Body of pancreas (tissue), 4 donors: ENCODE measurements at places on chromosomes 1 and 21. TPM values are rescaled to one million over a fixed set of nuclear protein-coding genes. Genes with fewer than 3 reads are reported as not detected.
A peak's percentile ranks its signal among the peaks of the same experiment; 100 is the strongest.

The PARP1 gene
- 56.3 TPM for total RNA-seq

The CYP4A11 gene
- not detected for total RNA-seq

The IQGAP3 gene
- total RNA-seq = 0.52 TPM

The GPR3 gene
- total RNA-seq = not detected

The PDC gene
- not detected for total RNA-seq

The OR2W3 gene
- not detected for total RNA-seq

The RHEX gene
- total RNA-seq = not detected

The CELA3A gene
- 37,316 TPM for total RNA-seq

The FAM151A gene
- total RNA-seq = not detected

DNA sequence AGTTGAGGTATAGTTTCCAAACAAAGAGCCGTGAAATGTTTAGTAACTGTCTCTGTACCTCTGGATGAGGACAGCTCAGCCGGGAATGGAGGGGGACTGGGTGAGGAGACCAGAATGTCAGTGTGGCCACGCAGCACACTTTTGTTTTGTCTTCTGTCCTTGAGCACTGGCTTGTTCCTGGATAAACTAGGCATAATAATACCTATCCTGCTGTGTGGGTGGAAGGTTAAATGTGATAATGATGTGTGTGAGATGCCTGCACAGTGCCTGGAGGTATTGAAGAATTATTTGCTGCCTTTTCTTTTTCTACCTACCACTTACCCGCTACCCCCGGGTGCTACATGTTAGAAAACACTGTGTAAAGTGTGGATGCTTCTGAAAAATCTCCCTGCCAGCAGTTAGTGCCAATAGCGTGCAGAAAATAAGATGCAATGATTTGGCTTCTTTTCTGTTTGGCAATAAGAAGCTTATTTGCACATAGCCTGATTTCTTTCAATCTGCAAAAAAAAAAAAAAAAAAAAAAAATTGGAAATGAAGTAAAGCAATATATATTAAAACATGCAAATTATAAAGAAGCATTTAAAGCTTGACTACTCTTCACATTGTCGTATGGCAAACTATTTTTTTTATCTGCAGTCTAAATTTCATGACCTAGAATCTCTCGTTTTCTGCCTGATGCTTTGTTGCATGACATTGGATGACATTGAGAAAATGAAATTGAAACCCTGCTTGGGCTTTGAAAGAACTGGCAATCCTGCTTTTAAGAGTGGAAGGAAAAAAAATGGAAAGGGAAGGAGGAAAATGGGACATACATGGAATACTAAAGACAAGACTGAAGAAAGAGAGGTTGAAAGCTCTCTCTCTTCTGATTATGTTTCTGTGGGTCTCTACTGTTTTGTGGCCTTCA lies 89.5 kb downstream of the DISC1 start:
- no peak for DNase-seq

DNA sequence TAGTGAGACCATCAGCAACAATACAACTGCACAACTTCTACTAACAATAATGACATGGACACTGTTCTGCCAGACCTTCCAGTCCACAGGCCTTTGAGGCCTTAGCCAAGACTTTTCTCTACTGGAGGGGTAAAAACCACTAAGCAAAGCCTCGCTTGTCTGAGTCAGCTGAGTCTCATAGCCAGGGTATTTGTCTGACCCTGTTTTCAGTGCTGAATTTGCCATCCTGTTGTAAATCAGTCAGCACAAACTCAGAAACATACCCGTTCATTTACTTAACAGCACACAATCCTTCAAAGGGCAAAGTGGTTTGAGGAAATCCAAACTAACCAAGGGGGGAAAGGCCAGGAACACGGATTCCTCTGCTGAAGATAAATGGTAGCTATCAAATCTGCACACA lies 537.8 kb downstream of the SMYD3 start:
- no peak for DNase-seq

DNA sequence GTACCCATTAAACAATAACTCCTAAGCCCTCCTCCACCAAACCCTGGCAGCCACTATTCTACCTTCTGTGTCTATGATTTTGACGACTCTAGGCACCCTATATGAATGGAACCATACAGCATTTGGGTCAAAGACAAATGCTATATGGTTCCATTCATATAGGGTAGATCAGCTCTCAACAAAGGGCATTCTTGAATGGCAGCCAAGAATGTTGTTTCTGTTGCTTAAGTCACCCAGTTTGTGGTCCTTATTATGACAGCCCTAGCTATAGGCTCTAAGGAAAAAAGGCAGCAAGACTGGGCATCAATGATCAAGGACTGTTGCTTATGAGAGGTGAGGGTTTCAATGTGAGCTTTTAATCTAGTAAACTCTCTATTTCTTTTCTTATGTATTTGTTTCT lies 4.7 kb upstream of the SLC5A9 start:
- DNase-seq = no peak

GRCh38 chr21:41761934-41762635 lies 4.8 kb downstream of the RIPK4 start:
- DNase-seq = no peak

DNA sequence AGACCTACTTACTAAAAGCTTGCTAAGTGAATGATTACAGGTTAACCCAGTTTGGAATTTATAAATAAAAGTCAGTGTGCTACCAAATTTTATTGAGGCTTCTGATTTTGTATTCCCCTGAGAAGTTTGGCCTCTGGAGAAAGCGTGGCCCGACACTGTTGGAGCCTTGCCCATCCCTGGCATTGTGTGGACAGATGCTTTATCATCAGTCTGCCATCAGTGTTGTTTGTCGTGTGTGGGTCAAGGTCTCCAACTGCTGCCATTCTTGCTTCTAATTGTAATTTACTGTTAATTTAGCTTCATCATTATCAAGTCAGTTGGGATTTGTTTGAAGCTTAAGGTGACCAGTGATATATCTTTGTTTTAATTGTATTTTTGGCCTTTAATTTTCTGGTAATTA lies 62.0 kb upstream of the LPGAT1 start:
- DNase-seq = no peak

DNA sequence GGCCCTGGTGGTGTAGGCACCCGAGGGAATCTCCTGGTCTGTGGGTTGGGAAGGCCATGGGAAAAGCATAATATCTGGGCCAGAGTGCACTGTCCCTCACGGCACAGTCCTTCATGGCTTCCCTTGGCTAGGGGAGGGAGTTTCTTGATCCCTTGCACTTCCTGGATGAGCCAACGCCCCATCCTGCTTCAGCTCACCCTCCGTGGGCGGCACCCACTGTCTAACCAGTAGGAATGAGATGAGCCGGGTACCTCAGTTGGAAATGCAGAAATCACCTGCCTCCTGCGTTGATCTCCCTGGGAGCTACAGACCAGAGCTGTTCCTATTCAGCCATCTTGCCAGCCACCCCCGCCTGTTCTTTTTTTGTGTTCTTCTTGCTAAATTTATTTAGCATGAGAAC lies 134.4 kb downstream of the LEPR start:
- DNase-seq = no peak

- peak; percentile 94 for DNase-seq
Measured at GRCh38 chr1:17081439-17081838, 27.6 kb upstream of the SDHB start.

DNA sequence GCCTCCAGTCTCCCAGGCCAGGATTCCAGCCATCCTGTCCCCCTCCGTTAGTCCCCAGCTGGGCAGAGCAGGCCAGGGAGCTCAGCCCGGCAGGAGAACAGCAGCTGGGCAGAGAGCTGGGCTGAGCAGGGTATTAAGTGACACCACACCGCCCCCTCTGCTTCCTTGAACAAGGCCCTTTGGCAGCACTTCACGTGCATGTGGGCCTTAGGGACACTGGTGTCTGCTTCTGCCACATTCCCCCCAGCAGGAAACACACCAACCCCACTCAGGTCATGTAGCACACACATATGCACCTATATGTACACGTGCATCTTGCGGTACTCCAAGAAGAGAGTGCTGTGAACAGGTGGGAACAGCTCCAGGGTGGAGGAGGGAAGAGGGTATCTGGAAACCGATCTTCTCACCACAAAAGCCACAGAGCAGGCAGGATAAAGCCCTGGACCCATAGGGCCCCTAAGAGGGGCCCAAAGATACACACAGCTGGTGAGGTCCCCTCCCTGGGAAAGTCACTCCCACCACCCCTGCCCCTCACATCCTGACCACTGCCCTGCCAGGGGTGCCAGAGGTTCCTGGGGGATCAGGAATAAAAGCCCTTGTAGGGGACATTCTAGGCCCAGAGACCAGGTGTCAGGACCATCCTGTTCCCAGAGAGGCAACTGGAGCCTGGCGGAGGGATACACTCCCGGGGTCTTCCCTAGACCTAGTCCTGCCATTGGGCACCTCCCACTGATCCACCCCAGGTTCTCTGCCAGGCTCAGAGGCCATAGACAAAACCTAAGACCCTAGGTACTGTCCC lies 4.5 kb downstream of the EPHA2 start:
- no peak for DNase-seq

- DNase-seq = peak; percentile 51
Measured at GRCh38 chr1:47477595-47478080, 39.8 kb downstream of the FOXD2 start.

- no peak for DNase-seq
Measured at GRCh38 chr1:80659161-80659560, 1141.6 kb upstream of the ADGRL2 start.

DNA sequence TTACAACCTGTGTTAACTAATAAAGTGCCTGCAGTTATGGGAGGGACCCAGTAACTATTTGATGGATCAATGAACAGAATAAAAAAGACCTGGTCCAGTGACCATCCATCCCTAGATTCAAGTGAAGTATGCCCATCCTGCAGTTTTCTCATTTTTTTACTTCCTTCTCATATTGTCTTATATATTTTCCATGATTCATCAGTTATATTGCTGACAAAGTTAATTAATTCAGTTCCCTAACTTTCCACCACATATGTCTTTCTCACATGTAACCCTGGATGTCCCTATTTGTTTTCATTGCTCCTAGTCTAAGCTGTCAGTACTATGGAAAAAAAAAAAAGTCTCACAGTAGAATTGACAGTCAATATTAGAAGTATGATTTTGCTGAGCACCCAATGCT lies 64.3 kb downstream of the ITGB3BP start:
- DNase-seq = no peak

- no peak for DNase-seq
Measured at GRCh38 chr1:25932321-25932720, 26.1 kb upstream of the STMN1 start.

GRCh38 chr1:20440785-20441200 lies 45.2 kb downstream of the CAMK2N1 start:
- DNase-seq = peak; percentile 28

- no peak for DNase-seq
Measured at GRCh38 chr1:154809436-154810413, 60.4 kb downstream of the KCNN3 start.

- DNase-seq = no peak
Measured at GRCh38 chr1:228168563-228169270, 3.1 kb downstream of the IBA57 start.

GRCh38 chr1:234265861-234266260 lies 107.4 kb upstream of the COA6 start:
- DNase-seq = no peak

- DNase-seq = no peak
Measured at GRCh38 chr1:95778217-95778616, 544.2 kb downstream of the RWDD3 start.

- no peak for DNase-seq
Measured at GRCh38 chr1:166350490-166350889, 183.7 kb upstream of the FAM78B start.

- no peak for DNase-seq
Measured at GRCh38 chr1:33392206-33392605, 38.7 kb downstream of the PHC2 start.

DNA sequence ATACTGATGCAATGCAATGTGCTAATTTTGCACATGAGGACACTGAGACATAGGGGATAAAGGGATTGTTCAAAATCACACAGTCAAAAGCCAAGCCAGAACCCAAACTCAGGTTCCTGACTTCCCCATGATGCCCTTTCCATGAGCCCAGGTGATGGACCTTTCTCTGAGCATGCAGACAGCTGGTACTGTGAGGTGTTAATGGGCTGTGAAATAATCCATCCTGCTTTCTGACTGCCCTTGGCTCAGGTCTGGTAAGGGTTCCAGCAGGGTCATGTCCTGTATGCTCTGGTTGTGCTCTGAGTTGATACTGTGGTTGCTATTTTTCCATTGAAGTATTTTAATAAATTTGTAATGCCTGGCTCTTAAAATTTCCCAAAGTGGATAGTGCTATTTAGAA lies 50.0 kb downstream of the CNIH3 start:
- no peak for DNase-seq
